Smooth muscle cell of the coronary artery (primary cell): ENCODE measurements at places on chromosomes 16 and 17. TPM values are rescaled to one million over a fixed set of nuclear protein-coding genes. Genes with fewer than 3 reads are reported as not detected.

The MPP2 gene
- 2.9 and 3.0 TPM in 2 replicates for total RNA-seq

The CTRL gene
- total RNA-seq, result 0.38 TPM in 1 of 2 replicates, not detected in the other

The ADAD2 gene
- total RNA-seq, result not detected in 2 replicates

The BCL6B gene
- total RNA-seq, result 0.30 and 0.47 TPM in 2 replicates

The CD300LB gene
- total RNA-seq, result not detected in 2 replicates

The TCAP gene
- total RNA-seq, result 0.23 and 0.70 TPM in 2 replicates

The ERI2 gene
- total RNA-seq, result 7.8 and 16.1 TPM in 2 replicates

The GUCY2D gene
- not detected in 2 replicates for total RNA-seq

The HBM gene
- not detected in 2 replicates for total RNA-seq

The KRT23 gene
- not detected in 2 replicates for total RNA-seq

The CCL8 gene
- 1.2 TPM in 1 of 2 replicates, not detected in the other for total RNA-seq
